PC-3 (cell line): ENCODE measurements at places on chromosomes 16 and 17.

DNA sequence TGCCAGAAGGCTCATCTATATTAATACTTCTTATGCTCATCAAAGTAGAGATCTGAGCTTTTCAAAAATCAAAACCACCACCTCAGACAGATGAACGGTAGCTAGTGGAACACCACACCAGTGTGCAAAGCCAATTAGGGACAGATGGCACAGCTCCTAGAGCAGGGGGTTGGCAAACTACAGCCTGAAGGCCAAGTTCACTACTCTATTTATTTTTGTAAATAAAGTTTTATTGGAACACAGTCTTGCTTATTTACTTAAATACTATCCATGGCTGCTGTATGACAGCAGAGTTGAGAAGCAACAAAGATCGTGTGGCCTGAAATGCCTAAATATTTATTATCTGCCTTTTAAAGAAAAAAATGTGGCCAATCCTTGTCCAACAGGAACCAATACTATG is 56.8 kb downstream of the AMFR start:
- no peak for DNase-seq

DNA sequence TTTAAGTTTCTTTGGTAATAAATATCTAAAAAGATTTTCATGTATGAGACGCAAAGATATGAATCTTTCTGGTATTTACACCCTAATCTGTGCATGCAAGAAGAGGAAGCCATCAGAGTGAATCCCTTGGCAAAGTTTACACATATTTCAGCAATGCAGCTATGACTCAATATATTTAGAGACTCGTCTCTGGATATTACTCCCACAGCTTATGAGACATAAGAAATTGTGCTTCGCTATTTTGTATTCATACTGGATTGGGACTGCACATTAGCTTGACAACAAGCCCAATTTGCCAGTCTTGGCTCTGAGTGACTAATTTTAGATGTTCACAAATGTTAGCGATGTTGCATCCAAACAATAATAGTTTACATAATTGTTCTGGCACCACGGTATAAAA is 532.0 kb downstream of the CDH11 start:
- peak; percentile 34 for DNase-seq

DNA sequence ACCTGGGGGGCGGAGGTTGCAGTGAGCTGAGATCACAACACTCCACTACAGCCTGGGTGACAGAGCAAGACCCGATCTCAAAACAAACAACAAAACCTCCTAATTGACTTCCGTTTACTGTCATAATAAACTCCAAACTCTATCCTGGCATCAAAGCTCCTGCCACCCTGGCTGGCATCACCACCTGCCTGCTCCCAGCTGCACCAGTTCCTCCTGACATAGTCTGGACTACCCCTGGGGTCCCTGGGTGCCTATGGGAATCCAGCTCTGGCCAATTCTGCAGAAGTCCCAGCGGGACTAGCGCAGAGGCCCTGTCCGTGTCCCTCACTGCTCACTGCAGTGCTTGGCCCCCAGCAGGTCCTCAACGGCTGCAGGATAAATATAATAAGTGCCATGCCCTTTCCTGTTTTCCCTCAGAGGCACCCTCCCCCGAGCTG is 723 bp downstream of the NTHL1 start:
- DNase-seq = no peak

DNA sequence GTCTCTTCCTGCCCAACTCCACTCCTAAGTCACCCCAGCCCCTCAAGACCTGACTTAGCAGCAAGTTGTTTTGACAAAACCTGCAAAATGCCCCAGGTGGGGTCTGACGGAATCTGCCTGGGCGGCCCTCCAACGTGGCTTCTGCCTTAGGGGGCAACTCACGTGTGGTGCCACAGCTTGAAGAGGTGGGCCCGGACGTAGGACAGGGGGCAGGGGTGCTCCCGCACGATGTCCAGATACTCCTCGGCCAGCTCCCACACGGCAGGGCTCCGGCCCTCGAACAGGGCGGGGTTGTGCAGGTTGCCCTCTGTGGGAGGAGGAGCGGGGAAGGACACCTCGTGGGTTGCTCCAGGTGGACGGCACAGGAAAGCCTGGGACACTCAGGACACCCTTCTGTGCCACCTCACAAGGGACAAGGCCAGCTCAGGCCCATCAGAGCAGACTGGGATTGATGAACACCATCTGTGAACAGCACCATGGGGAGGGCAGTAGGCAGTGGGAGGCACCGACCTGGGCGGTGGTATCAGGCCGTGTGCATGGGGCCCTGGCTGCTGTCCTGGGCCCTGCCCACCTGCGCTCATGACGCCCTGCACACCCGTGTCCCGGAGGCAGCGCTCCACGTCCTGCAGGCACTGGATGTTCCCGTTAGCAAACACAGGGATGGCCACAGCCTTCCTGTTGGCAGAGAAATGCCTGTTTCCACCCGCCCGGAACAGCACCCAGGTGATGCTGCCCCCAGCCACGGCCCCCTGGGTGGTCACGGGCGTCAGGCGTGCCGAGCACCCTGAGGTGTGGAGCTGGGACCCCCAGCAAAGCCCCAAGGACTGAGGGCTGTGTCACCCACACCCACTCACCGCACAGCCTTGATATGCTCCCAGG is 4.3 kb downstream of the DUS1L start:
- no peak for DNase-seq

DNA sequence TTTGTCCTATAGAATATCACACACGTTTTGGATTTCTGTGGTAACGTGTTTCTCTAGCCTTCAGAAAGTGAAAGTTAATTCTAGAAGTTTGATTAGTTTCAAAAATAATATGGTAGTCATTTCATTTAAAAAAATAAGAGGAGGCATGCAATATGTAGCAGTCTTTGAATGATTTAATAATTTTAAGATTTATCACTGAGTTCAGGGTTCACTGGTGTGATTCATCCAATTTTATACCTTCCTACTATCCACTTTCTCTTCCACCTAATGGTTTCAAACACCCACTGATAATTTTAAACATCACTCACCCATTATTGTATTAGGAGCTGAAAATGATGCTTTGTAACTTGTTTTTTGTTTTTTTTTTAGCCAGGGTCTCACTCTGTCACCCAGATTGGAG is 42.3 kb downstream of the CMC2 start:
- no peak for DNase-seq

- no peak for DNase-seq
Observed at GRCh38 chr16:51172368-51172767, 21.3 kb upstream of the SALL1 start.

DNA sequence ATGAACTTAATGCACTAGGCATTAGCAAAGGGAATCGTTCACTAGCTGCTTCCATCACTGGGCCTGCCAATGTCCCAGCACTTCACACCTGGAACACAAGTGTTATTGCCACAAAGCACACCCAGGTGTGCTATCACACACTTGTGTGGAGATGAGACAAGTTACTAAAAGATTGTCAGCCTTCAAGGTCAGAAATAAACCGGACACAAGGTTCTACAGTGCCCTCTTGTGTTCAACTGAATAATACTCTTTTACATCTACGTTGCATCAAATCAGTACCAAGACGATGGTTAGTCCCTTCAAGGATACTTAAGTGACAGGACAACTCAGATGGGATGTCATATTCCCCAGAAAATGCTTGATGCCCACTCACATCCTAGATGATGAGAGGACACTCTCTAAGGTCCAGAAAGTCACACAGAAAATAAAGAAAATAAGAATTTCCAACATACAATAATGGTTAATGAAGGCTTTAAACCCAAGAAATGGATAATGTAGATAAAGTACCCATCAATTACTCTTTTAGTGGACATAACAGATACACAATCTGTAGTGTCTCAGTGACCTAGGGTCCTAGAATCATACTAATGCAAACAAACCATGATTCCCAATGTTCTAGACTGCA is 16.4 kb upstream of the GLG1 start:
- peak; percentile 59 for DNase-seq

GRCh38 chr17:6421700-6422604 is 13.0 kb downstream of the AIPL1 start:
- DNase-seq = peak; percentile 82

GRCh38 chr16:19566362-19566761 is 10.9 kb downstream of the VPS35L start:
- DNase-seq = no peak
